ENCODE measurements at places on chromosomes 4 and X.
A peak's percentile ranks its signal among the peaks of the same experiment; 100 is the strongest.

DNA sequence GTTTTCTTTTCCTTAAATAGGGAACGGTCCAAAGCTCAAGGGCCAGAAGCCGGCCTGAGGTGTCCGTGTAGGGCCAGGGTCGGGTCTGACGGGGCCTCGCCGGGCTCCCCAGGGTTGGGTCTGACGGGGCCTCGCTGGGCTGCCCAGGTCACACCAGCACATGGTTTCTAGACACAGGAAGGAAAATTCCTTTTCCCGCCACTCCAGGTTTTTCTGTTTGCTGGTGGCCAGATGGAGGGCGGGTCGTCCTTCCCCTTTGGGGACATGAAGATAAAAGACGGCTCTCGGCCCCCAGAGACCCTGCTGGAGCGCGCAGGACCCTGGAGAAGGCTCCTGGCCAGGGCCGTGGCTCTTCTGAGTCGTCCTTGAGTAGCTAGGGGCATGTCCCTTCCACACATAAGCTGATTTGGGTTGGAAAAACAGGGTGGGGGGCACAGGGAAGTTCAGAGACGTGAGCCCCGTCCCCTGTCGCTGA lies 35.1 kb downstream of the PIGG start:
- no peak for DNase-seq

DNA sequence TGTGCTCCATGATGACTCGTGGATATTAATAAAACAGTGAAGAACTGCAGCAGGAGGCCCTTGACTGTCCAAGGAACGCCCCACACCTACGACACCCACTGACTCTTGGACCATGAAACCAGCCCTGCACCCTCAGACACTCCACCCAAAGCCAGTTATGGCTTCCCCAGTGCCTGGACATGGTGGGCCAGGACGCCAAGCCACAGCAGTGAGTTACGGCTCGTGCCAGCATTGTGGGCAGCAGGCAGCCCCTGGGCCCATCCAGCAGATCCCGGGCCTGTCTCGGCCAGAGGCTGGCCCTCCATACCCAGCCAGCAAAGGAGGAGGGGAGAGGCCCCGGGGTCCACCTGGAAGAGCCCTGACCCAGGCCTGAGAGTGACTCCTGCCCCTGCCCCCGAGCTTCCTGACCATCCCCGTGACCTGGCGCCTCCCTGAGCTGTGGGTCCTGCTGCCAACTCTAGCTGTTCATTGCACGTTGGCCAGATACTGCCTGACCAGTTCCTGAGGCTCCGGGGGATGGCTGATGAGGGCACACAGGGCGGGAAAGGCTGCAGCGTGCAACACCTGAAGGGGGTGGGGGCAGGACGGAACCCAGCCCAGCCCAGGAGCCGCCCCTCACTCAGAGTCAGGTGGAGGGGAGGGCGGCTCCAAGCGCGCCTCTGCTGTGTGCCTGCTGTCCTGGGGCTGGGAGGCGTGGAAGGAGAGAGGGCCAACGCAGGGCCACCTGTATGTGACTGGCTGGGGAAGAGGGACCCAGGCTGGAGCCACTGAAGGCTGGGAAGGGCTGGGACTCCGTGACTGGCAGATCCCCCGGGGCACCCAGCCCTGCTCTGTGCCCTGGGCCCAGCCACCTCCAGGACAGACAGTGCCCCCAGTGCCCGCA lies 739 bp downstream of the SLC49A3 start:
- no peak for DNase-seq

DNA sequence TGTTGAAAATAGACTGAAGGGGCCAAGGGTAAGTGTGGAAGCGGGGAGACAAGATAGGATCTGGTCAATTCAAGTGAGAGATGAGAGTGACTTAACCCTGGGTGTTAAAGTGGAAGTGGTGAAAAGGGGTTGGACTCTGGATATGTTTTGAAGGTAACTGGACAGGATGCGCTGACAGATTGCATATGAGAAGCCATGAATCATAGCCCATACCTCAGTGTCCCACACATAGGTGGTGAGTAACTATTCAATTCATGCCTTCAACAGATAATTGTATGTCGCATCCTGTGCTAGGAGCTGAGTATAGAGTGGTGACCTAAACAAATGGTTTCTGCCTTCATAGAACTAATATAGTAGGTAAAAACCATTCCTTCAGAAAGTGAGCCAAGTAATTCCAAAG lies 76.7 kb downstream of the KLHL34 start:
- DNase-seq, result no peak

DNA sequence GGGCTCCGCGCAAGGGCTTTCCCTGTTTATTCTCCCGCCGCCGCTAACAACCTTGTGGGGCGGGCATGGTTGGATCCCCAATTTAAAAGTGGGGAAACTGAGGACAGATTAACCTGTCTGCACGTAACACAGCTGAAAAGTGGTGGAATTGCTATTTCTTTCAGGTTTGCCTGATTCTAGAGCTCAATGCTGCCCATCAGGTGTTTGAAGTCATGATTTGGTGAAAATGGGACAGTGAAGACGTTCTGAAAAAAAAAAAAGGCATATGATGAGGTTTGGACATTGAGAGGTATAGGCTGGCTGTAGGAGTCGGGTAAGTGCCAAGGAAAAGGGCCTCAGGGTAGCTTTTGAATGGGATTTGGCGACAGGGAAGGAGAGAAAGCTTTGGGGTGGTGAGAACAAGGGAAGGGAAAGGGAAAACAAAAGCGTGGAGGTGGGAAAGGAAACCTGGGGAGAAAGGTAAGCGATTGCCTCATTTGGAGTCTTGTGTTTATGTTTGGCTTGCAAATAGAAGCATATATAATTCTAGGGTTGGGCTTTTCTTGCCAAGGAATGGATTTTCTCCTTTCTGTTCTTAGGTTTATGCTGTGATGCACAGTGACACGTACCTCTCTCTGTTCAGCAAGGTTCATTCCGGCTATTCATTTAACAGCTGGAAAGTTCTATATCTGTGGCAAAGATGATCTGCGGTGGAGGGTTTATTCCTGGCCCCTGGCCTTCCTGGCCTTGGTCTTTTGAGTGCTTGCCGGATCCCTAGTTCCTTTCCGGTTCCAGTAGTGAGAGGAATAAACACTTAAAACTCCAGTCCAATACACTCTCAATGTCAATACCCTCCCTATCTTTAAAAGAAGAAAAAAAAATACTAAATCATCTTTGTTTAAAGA lies 2.4 kb upstream of the STIM2 start:
- DNase-seq, result no peak

GRCh38 chr4:53595204-53595603 lies 3.9 kb upstream of the LNX1 start:
- no peak for DNase-seq

DNA sequence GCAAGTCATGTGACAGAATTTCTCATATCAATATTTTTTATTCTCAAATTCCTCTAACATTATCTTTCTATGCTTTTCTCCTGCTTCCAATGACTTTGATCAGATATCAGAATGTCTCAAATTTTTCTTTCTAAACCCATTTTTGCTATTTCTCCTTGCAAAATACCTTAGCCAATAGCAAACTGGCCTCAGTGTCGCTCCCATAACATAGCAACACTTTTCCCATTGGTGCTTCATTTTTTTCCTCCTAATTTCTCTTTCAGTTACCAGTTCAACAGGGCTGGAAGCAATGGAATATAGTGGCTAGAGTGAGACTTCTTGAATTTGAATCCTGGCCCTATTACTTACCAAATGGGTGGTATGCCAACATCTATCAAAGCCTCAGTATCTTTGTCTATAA lies 1091.6 kb downstream of the C4orf33 start:
- DNase-seq, result no peak

DNA sequence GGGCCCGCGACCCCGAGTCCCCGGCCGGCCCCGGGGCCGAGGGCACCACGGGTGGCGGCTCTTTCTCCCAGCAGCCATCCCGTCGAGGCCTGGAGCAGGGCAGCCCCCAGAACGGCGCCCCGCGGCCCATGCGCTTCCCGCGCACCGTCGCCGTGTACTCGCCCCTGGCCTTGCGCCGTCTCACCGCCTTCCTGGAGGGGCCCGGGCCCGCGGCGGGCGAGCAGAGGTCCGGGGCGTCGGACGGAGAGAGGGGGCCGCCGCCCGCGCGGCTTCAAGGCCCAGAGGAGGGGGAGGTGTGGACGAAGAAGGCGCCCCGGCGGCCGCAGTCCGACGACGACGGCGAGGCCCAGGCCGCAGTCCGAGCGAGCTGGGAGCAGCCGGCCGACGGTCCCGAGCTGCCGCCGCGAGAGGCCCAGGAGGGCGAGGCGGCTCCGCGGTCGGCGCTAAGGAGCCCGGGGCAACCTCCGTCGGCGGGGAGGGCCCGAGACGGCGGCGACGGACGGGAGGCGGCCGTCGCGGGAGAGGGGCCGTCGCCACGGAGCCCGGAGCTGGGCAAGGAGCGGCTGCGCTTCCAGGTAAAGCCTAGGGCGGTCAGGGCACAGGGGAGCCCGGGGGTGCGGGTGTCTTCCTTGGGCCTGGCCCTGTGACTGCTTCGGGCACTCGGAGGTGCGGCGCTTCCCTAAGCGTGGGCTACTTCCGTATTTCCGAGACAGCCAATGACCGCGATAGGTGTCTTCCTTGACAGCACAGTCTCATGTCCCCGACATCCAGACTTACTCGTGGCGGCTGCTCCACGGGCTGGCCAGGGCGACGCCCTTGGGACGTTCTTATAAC lies 845 bp downstream of the ZAR1 start:
- no peak for DNase-seq

DNA sequence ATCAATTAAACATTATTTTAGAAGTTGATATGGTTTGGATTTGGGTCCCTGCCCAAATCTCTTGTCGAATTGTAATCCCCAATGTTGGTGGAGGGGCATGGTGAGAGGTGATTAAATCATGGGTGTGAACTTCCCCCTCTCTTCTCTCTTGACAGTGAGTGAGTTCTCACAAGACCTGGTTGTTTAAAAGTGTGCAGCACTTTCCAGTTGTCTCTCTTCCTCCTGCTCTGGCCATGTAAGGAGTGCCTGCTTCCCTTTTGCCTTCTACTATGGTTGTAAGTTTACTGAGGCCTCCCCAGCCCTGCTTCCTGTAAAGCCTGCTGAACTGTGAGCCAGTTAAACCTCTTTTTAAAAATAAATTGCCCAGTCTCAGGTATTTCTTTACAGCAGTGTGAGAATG lies 141.4 kb downstream of the GALNTL6 start:
- DNase-seq, result peak; percentile 1

- DNase-seq, result peak; percentile 29
Measured at GRCh38 chrX:149527705-149528104, 13.1 kb upstream of the EOLA1 start.

DNA sequence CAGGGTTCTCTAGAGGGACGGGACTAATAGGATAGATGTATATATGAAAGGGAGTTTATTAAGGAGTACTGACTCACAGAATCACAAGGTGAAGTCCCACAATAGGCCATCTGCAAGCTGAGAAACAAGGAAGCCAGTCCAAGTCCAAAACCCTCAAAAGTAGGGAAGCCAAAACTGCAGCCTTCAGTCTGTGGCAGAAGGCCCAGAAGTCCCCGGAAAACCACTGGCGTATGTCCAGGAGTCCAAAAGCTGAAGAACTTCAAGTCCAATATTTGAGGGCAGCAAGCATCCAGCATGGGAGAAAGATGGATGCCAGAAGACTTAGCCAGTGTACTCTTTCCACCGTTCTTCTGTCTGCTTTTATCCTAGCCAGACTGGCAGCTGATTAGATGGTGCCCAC lies 227.2 kb downstream of the KCTD8 start:
- no peak for DNase-seq

GRCh38 chrX:108299704-108300103 lies 138.5 kb downstream of the COL4A6 start:
- no peak for DNase-seq

GRCh38 chr4:11111876-11112275 lies 316.8 kb downstream of the HS3ST1 start:
- no peak for DNase-seq

DNA sequence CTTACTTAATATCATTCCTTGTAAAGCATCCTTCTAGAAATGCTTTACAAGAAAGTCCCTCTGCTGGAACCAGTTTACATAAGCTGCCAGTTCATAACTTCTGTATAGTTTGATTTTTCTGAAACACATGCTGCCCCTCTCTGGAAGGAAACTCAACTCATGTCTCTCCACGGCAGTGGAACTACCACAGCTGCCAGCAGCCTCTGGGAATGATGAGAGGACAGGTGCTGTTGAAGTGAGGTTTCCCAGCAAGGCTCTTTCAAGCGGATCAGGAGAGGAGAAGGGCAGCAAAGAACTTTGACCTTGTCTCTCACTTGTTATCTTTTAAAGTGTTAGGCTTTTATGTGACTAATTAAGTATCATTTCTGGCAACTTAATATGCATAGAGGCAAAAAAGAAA lies 7.3 kb downstream of the GRPR start:
- no peak for DNase-seq

- DNase-seq, result no peak
Measured at GRCh38 chr4:74758551-74759145, 35.7 kb downstream of the BTC start.

- no peak for DNase-seq
Measured at GRCh38 chr4:81722290-81722851, 250.7 kb upstream of the RASGEF1B start.

- DNase-seq, result no peak
Measured at GRCh38 chrX:12811658-12812057, 20.4 kb downstream of the PRPS2 start.

DNA sequence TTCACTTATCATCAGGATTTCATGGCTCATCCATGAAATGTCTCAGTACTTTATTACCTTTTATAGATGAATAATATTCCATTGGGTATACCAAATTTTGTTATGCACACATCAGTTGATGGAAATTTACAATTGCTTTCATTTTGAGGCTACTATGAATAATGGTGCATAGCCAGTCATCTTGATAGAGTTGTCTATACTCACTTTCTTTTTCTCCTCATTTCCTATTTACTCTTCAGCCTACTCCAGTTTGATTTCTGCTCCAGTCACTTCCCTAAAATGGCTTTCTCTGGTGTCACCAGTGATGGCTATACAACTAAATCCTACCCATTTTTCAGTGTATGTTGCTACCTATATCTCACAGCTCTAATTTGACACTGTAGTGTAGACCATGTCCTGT lies 743.5 kb upstream of the MAGEB2 start:
- DNase-seq, result no peak

DNA sequence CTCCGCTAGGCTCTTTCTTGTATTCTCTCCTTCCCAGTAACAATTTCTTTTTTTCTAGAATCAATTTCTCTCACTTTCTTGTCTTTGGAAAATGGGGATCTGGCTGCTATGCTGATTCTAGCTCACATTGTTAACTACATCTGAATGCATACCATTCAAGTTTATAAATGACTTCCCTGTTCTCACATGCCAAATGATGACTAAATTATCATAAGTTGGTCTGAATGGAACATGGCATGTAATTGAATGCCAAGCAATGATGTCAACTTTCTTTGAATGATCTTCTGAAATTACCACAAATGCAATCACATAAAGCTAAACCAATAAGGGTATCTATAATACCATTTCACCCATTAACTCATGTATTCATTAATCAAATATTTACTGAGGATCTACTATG lies 2.7 kb upstream of the ITM2A start:
- DNase-seq, result no peak

- DNase-seq, result peak; percentile 64
Measured at GRCh38 chr4:113637363-113637762, 124.2 kb downstream of the CAMK2D start.

GRCh38 chr4:41844327-41844726 lies 90.9 kb upstream of the TMEM33 start:
- no peak for DNase-seq

DNA sequence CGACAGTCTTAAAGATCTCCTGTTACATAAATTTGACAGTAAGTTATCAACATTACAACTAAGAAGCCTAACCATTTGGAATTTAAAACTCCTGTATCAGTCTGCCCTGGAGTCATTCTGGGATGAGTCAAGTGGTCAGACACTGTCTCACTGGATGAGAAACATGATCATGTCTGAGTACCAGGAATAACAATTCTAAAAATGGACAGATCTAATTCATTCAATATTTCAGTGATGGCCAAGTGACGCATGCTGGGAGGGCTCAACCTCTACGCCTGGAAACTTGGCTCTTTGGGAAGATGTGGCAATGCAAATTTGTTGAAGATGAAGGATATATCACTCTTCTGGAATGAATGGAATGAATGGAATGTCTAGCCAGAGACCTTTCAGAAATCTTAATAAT lies 1427.2 kb downstream of the STIM2 start:
- DNase-seq, result peak; percentile 99
